IPS DF 6.9 (cell line): ENCODE measurements at places on chromosomes 4 and X.

GRCh38 chrX:2707334-2707760 is 16.3 kb downstream of the CD99 start:
- DNase-seq, result no peak

- no peak for DNase-seq
Observed at GRCh38 chrX:154785716-154786115, 19.6 kb downstream of the MPP1 start.

DNA sequence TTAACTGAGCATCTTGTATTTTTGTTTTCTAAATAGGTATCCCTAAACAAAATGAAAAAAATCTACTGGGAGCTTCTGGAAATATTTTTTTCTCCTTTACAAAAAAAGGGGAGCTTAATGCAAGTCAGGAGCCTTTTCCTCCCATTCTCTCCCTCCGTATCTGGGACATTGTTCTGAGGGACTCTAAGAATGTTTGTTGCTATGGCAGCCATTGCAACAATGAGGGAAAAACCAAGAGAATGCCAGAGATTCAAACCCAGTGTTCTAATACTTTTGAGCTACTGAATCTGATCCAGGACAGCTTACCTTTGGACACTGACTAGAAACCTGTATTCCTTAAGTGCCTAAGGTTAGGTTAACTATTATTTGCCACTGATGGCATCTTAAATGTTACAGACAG is 485.7 kb upstream of the HS3ST1 start:
- DNase-seq, result peak; percentile 11

DNA sequence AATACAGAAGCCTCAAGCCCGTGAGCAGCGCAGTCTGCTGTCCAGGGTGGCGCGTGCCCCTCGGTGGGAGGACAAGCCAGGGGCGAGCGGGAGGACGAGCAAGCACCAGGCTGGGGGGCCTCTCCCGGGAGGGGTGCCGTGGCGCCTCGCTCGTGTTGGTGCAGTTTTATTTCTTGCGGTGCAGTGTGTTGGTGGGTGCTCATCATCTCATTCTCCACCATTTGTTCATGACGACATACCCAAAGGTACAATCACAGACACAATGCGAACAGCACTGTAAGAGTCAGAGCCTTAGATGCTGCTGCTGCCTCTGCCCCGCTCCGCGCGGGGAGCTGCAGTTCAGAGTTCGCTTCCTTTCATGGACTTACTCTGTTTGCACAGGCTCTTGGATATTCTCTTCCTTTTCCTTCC is 30.3 kb downstream of the RGS12 start:
- no peak for DNase-seq

DNA sequence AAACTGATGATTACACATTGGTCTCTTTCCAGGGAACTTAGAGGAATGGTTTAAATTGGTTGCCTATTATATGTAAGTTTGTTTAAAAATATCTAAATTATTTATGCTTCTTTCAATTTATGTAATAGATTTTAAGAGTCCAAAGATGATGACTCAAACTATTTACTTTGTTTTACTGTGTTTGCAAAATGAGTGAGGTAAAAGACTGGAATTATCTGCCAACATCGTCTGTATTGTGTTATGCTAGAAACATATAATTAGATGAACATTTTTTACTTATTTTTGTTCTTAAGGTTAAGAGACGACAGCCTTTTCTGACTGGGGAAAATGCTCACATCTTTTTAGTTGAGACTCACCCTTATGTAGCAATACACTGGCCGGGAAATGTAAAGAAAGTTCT is 51.1 kb upstream of the SYTL5 start:
- no peak for DNase-seq

- no peak for DNase-seq
Observed at GRCh38 chrX:64377753-64378152, 17.5 kb downstream of the MTMR8 start.

DNA sequence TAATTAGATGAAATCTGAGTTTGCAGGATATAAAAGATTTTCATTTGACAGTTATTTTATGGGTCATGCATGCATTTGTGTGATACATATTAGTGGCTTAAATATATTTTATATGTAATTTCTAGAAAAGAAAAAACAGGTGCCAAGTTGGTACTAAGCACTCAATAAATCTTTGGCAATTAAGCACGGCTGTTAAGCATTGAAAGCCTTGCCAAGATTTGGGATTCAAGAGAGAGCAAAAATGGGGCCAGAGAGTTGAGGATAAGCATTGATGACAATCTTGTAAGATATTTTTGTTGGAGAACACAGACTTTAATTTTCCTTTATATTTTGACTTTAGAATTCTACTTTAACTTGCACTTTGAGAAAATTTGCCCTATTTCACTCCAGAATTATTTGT is 249.8 kb upstream of the MAD2L1 start:
- no peak for DNase-seq
